Activated CD4-positive, alpha-beta memory T cell treated with anti-CD3 and anti-CD28 coated beads for 36 hours (primary cell): ENCODE measurements at places on chromosomes 5 and 9.

DNA sequence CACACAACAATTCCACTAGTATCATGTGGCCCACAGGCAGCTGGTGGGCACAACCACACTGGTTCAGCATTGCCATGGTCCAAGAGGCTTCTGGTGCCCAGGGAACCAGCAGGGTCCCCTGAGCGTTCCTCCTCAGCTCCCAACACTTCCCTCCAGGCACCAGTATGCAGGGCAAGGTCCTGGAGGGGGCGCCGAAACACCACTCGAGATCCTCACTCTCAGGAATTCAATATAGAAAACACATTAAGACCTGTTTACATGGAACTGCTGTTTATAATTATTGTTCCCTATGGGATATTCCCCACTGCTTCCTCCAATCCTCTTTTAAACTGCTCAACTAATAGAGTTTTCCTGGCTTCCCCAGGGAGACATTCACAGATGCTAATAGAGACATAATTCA, 91.9 kb upstream of the GABRP start:
- DNase-seq = no peak

- no peak for DNase-seq
These were observed 83.9 kb downstream of the SPOCK1 start for GRCh38 chr5:137415231-137415681.

DNA sequence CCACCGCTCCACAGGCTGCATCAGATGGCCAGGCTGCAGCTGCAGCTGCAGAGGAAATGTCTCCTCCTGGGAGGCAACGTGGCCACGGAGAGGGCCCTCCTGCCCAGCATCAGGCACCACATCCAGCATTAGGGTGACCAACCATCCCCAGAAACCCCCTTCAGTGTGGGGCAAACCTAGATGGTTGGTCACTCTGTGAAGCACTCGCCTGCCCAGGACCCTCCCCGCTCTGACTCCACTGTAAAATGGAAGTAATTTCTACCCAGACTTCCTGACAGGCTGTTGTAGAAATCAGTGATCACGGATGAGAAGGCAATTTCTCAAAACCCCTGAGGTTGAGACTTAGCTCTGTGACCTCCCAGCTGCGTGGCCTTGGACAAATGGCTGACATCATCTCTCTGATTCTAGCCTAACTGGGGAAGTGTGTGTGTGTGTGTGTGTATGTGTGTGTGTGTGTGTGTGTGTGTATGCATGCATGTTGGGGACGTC, 31.6 kb downstream of the B4GALT1 start:
- DNase-seq = peak; percentile 6

DNA sequence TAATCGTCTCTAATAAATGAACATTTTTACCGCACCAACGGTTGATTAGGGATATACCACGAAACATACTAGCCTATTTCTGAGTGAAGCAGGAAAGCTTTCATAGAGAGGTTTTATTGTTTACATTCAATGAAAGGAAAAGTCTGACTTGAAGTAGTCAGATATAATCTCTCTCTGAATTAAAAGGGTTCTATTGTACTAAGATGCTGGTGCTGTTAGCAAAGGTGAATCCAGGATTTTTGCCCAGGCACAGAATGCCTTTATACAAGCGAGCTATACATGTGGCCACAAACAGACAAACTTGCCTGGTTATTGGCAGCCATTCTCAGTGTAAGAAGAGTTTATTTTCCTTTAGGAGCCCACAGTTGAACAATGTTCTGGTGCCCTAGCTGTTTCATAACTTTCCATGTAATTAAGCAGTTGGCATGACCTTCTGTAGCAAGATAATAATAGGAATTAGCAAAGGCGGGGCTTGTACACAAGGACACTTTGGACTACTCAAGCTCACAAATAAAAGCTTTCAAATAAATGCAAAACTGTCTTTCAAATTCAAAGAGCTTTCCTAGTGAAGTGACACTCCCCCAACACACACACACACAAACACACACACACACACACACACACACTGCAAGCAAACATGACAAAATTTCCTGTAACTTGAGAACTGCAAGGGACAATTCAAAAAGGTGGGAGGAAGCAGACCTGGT, 198.7 kb upstream of the MAP3K1 start:
- DNase-seq = no peak

DNA sequence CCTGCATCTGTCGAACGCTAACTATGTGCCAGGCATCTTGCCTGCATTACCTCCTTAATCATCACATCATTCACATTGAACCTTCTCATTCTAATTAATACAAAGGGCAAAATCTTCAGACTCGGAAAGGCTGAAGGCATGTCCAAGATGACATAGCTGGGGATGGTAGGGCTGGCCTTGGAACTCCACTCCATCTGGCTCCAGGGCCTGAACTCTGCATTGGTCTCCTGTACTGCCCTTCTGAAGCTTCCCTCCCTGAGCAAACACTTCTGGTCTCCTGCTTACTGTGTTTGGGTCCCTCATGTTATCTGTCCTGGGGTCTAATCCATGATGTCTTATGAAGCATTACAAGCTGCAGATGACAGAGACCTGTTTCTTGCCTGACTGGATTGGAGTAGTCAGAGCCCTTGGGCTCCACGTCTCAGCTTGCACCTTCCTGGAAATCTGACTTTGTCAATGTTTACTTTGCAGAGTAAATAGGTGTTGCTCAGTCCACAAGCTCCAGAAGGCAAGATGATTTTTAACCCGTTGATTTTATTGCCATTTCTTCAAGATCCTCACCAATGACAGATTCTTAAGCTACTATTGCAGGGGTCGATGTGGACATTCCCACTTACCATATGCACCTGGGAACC, 106.1 kb downstream of the GALNT10 start:
- no peak for DNase-seq

- no peak for DNase-seq
These were observed 4.0 kb upstream of the DNLZ start for GRCh38 chr9:136367296-136368145.

DNA sequence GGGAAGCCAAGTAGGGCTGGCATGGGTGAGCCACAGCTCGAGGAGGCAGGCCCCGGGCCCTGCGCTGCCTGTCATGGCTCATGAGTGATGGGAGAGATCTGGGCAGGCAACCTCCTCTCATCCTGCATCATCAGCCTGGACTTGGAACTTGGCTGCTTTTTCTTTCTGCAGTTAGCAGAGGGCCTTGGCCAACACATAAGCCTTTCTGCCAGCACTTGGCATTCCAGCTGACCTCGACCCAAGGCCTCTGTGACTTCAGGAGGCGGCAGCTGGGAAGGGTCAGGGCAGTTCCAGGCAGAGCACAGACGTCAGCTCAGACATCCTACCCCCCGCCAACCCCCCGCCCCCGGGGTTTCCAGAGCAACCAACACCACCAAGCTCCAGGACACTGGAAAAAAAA, 7.6 kb downstream of the S1PR3 start:
- no peak for DNase-seq

DNA sequence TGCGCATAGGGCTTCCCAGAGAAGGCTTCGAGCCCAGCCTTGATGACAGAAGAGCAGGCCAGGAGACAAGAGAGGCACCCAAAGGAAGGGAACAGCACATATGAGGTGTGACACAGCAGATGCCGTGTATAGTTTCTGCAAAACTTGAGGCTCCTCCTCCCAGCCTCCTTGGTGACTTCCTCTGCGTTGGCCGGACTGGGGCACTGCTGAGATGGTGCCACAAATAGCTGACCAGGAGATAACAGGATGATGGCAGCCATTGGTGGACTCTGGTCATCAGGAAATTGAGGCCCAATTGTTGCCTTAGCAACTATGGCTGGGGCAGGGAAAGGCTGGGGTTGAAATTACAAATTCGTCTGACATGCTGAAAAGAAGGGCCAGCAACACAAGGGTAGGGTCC, 4.8 kb upstream of the ZNF79 start:
- no peak for DNase-seq

DNA sequence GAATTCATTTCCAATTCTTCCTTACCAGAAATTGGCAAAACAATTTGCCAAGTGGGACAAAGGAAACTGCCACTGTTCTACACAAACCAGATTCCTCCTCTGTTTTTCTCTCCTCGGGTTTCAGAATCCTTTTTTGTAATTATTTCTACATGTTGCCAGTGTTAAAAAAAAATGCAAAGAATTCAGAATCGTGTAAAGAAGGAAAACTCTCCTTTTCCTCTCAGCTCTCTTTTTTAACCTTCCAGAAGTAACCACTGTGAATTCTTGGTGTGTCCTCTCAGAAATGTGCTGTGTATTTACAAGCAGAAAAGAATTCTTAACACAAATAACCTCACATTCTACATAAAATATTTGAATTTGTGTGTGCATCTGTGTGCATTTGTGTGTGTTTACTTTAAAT, 224.6 kb downstream of the DRD1 start:
- DNase-seq = no peak

- DNase-seq = no peak
These were observed 310.4 kb upstream of the IRX4 start for GRCh38 chr5:2193142-2193541.

- no peak for DNase-seq
These were observed 220.0 kb downstream of the SNCAIP start for GRCh38 chr5:122532035-122532434.

- DNase-seq = no peak
These were observed 409.8 kb downstream of the MAN2A1 start for GRCh38 chr5:110099572-110099971.

GRCh38 chr9:98572054-98572627, 136.6 kb downstream of the GABBR2 start:
- DNase-seq = no peak

- no peak for DNase-seq
These were observed 41.9 kb downstream of the ST8SIA4 start for GRCh38 chr5:100861148-100861547.
